ENCODE measurements at places on chromosomes 7 and 10.
A peak's percentile ranks its signal among the peaks of the same experiment; 100 is the strongest.

- peak; percentile 79 for DNase-seq
These were observed 30.4 kb upstream of the PPIF start for GRCh38 chr10:79316671-79317431.

DNA sequence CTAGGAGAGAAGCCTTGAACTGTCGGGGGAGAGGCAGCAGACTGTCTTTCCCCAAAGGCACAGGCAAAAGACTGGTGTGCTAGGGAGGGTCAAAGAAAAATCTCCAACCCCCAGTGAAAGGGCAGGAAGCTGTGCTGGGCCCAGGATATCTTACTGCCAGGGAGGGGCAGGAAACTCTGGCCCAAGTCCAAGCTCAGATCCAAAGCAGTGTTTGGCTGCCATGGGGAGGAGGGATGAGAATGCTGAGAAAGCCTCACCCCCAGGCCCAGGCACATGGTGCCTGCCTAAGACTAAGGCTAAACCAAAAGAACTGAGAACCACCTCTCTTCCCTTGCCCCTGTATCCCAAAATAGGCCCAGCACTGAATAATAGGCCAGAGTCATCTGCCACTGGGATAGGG lies 171.2 kb downstream of the PLPP4 start:
- DNase-seq: no peak

GRCh38 chr7:94618126-94618525 lies 37.8 kb downstream of the SGCE start:
- no peak for DNase-seq

GRCh38 chr10:78455236-78455635 lies 421.6 kb downstream of the RPS24 start:
- no peak for DNase-seq

DNA sequence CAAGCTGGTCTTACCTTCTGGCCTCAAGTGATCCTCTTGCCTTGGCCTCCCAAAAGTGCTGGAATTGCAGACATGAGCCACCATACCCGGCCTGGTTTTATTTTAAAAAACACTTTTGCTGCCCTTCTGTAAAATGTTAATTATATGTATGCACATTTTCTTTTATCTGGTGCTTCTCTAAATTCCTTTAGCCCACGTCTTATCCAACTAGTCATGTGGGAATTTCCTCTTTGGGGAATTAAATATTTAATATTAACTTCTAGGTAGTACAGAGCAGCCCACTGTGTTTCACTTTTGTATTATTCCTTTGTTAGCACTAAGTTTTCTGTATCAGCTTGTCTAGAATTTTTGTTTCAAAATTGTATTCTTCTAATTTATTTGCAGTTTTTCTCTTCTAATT lies 181.7 kb upstream of the KAT6B start:
- no peak for DNase-seq

DNA sequence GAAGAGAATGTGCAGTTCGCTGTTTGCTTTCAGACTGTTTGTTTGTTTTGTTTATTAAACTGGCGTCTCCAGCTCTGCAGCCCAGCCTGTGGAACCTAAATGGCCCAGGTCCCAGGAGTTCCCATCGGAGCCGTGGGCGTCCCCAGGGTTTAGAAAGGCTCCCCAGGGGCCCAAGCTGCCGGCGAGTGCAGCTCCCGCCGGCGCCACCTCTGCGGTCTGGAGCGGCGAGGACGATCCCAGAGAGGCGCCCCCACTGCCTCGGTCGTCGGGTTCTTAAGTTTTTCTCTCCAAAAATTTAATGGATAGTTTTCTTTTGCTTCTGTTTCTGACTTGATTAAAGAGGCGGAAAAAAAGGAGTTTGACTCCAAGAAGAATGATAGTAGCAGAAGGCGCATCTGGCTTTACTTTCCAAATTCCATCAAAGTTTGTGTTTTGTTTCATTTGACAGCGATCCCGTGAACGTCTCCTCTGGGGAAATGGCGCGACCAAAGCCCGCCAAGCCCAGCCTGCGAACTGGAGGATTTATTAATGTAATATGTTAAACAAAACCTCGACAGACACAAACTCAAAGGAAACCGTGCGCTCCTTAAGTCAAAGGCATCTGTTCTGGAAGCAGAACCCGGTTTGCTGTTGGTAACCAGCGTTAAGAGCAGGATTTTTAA lies 718 bp upstream of the FZD1 start:
- peak; percentile 41 for DNase-seq

GRCh38 chr10:122795924-122796323 lies 49.7 kb downstream of the CUZD1 start:
- no peak for DNase-seq

DNA sequence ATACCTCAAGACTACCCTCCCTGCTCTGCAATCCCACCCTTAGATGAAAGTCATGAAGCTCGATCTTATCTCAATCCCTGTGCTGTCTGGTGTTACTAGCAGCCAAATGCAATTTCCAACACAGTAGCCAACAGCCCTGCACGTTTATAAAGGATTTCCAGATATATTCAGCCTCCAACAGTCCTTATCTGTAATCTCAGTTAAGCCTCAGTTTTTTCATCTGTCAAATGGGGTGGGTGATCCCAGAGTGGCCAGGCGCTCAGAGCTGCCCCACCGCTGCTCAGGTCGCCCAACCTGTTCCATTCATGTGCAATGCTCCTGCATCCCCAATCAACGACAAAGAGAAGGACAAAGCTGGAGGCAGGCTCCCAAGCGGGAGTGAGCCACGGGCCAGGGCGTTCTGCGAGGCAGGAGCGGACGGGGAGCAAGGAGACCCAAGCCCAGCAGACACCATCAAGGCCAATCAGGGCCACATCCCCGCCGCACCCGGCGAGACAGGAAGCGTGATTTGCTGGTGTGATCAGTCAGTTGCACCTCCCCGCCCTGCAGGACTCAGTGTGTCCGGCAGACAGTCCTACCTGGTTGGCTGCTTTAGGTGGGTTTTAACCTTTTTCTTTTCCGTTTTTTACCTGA lies 19.7 kb downstream of the PDGFA start:
- no peak for DNase-seq

DNA sequence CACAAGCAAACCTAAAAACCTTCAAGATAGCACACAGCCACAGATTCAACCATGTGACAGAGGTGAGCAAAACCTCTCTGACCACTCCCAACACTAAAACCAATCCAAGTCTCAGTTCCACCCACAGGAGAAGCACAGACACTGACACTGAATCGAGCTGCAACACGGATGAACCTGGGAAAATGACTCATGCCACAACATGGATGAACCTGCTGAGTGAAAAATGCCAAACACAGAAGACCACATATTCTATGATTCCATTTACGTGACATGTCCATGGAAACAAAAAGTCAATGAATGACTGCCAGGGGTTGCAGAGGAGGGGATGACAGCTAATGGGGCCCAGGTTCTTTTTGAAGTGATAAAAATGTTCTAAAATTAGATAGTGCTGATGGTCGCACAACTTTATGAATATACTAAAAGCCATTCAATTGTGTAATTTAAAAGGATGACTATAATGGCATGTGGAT lies 22.0 kb downstream of the CYTH3 start:
- peak; percentile 85 for DNase-seq

GRCh38 chr10:35218339-35218955 lies 91.8 kb downstream of the CREM start:
- peak; percentile 92 for DNase-seq

GRCh38 chr10:630581-631073 lies 58.8 kb downstream of the DIP2C start:
- no peak for DNase-seq

DNA sequence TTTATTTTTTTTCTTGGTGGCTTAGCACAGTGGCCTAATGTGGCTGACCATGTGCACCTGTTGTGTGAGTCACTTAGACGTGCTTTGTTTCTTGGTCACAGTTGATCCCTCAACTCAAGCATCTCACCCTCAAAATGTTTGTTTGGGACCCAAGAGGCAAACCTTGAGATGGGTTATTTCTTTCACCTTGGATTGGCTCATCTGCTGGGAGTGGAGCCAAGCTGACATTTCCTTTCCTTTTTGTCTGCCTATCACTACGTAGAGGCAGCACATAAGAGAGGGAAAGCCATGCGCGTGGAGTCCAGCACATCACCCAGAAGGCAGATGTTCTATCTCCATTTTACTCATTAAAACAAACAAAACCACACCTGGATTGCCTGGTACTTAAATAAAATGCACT lies 6.4 kb upstream of the PRKCQ start:
- DNase-seq: no peak

DNA sequence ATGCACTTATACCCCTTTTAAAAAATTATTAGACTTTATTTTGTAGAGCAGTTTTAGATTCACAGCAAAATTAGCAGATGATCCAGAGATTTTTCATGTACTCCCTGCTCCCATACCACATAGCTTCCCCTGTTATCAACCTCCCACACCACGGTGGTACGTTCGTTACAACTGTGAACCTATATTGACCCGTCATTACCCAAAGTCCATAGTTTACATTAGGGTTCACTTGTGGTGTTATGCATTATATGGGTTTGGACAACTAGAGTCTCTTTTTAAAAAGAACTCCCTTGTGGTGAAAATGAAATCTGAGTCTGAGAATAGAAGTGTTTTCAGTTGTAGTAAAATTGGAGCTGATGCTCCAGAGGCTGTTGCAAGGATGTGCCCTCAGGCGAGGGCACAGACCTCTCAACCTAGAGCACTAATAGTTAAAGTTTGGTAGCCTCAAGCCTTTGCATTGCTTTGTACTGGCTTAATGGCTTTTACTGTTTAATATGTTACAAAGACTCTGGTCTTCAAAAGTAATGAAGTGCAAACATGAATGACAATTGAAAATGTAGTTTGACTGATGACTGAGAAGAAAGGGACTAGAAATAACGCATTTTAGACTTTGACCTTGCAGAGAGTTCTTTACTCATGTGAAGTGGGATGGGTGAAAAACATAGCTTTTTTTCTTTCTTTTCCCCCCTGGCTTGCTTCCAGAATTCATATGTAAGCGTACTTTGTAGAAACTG lies 30.6 kb upstream of the CSTF2T start:
- no peak for DNase-seq

Data from GM12865 (cell line).